GM12878 (cell line): ENCODE measurements at places on chromosomes 1 and 21.

GRCh38 chr1:162400790-162401355, 11.1 kb downstream of the SH2D1B start:
- no peak for DNase-seq

DNA sequence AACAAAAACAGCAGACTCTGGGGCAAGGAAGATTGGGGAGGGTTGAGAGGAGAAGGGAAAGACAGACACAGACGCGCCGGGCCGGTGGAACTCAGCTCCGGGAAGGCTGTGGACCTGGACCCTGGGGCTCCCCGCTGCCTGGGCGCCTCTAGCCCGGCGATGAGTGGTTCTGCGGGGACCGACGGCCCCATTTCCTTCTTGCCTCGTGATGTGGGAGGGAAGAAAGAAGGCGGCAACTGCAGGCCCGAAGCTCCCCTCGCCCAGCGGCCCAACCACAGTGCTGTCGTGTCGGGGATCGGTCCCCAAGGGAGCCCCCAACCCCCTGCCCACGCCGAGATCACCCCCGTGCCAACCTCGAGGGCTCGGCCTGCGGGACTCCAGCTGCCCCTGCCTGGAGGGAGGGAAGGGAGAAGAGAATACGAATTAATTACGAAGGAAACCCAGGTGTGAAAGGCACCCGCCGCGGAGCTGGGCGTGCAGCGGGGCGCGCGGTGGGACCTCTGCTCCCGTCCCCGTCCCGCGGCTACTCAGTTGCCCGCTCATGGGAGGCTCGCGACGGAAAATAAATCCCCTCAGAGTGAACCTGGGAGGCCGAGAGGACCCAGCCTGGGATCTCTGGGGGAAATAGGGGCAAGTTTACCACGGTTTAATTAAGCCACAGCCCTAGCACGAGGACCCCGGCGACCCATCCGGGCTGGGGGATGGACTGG, 7.4 kb downstream of the FOXD3 start:
- no peak for DNase-seq

DNA sequence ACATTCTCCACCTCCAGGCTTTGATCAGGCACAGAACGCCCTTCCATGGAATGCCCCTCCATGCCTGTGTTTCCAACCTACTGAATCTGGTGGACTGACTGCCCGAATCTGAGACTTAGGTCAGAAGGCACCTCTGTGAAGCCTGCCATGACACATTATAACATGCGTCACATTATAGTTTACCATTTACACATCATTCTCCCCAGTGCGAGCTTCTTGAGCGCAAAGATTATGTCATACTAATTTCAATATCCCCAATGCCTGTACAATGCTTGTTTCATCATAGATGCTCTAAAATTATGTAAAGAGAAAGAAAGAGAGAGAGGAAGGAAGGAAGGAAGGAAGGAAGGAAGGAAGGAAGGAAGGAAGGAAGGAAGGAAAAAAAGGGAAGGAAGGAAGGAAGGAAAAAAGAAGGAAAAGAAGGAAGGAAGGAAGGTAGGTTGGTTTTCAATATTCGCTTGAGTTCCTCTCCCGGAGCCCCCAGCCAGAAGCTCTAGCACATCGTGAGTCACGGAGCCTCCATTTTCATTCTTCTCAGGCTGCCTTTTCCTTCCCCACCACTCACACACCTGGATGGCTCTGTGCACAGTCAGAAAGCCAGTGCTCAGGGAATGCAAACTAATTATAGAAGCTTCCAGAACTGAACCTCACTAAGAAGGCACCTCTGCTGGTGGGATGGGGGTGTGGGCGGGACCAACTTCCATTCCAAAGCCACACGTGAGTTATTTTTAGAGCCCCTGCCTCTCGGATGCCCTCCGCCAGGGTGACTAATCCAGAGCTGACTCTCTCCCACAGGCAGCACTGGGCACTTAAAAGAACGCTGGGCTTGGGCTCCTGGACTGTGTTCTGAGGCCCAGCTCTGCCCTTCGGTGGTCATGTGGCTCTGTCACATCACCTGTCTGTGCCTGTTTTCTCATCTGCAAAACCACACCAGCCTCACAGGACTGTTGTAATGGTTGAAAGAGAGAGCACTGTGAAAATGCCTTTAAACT, 27.4 kb downstream of the LAMB3 start:
- no peak for DNase-seq

GRCh38 chr1:101698681-101699080, 298.0 kb downstream of the OLFM3 start:
- no peak for DNase-seq

DNA sequence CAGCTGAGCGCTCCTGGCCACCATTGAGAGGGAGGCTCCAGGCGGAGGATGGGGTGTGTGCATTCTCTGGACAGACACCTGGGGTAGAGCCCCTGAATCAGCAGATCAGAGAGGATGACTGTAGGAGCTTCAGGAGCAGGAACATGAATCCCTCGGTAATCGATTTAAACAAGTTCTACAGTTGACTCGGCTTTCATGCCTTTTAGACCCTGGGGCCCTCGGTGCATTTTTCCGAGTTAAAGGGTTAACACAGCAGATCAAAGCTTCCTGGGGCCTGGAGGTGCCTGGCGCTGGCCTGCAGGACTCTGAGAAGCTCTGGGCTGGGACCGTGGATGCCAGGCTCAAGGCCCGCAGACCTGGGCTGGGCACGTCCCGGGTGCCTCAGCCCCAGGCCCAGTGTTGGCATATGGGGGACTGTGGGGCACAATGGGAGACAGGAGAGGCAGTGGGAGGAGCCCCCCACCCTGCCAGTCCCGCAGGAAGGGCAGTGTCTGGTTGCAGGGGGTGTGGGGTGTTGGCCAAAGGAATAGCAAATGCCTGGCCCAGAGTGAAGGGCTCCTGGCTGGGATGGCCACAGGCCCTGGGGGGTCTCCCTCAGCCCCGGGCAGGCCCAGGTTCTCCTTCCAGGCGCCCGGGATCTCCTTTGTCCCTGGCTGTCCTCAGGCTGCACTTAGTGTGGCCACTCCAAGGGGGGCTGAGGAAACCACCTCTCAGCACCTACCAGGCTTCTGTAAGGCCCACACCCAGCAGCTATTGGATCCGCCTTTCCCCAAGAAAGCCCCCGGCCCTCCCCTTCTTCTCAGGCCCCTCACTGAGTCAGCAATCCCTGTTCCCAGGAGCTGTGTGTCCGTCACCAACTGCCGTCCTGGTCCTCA, 40.1 kb downstream of the SLX9 start:
- no peak for DNase-seq

- no peak for DNase-seq
Observed at GRCh38 chr1:112934577-112934976, 21.4 kb downstream of the SLC16A1 start.
